ENCODE measurements at places on chromosomes 2 and 18. TPM values are rescaled to one million over a fixed set of nuclear protein-coding genes. Genes with fewer than 3 reads are reported as not detected.

DNA sequence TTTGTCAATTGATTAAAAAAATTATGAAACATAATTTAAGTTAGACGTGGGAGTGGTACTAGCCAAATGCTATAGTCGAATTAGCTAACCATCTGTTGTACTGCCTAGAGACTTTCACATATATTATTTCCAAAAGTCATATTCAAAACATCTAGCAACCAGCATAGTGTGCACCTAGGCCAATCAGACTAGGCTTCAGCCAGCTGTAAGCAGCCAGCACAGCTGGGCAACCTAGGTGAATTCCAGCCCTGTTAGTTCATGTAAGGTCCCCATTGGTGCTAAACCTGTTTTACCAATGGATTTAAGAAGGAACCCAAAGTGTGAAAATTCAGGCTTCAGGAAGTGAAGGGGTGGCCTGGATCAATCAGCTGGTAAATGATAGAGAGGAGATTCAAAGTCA is 144.3 kb downstream of the BCL2 start:
- no peak for DNase-seq
- H3K36me3 ChIP-seq: no peaks in the 10 kb centered on the region
- H3K4me3 ChIP-seq: no peak overlapping the region
- peaks cover 12% of the 10 kb centered on the region for H3K27me3 ChIP-seq
- no peak overlapping the region for H3K27ac ChIP-seq

DNA sequence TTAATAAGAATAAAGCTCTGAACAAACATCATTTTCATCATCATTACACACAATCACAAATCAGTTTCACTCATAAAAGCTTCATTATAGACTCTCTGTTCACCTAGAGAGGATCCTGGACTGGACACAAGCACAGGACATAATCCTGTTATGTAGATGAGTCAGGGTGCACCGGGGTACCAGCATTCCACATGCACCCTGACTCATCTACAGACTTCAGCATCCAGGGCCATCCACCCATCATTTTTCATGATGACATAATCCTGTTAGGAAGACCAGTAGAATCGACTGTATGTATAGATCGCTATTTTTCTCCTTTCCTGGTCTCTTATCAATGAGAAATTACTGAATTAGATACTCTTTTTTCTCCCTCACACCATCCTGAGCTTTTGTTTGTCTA is 73.7 kb upstream of the PIK3C3 start:
- H3K4me1 ChIP-seq: no peaks in the 10 kb centered on the region
- H3K36me3 ChIP-seq: no peaks in the 10 kb centered on the region
- H3K27ac ChIP-seq: no peak overlapping the region
- H3K4me3 ChIP-seq: no peak overlapping the region
- no peaks in the 10 kb centered on the region for H3K27me3 ChIP-seq

Gene HS6ST1
- total RNA-seq: 93.0 TPM

Gene CFAP221
- total RNA-seq: 7.1 TPM

GRCh38 chr2:218478544-218478943 is 59.6 kb downstream of the VIL1 start:
- no peak for DNase-seq
- H3K27ac ChIP-seq: no peak overlapping the region
- no peaks in the 10 kb centered on the region for H3K27me3 ChIP-seq
- H3K4me3 ChIP-seq: no peak overlapping the region
- H3K36me3 ChIP-seq: peaks cover 75% of the 10 kb centered on the region

- H3K4me3 ChIP-seq: no peak overlapping the region
- H3K4me1 ChIP-seq: no peaks in the 10 kb centered on the region
- H3K27me3 ChIP-seq: no peaks in the 10 kb centered on the region
- H3K36me3 ChIP-seq: no peaks in the 10 kb centered on the region
- H3K27ac ChIP-seq: no peak overlapping the region
Observed at GRCh38 chr2:241967467-241968144, 98.1 kb downstream of the RTP5 start.

Gene ING5
- 53.1 TPM for total RNA-seq

DNA sequence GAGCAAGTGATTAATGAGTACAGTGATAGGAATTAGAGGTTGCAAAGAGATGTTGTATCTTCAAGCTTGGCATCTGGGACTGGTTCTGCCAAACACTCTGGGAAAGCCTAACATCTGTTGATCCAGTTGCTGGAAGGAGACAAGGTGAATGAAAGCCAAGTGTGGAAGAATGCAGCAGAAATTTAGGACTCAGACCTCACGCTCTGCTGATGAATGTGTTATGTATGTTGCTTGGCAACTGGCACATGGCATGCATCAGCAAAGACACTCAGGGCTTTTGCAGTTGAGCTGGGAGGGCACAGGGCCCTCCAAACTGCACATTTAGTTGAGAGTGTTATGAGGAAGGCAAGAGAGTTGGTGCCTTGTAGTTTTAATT is 105.5 kb downstream of the COLEC12 start:
- no peak overlapping the region for H3K4me3 ChIP-seq
- DNase-seq: no peak
- H3K27me3 ChIP-seq: no peaks in the 10 kb centered on the region
- no peaks in the 10 kb centered on the region for H3K4me1 ChIP-seq
- H3K27ac ChIP-seq: peak overlapping the region; percentile 85
- peaks cover 57% of the 10 kb centered on the region for H3K36me3 ChIP-seq

DNA sequence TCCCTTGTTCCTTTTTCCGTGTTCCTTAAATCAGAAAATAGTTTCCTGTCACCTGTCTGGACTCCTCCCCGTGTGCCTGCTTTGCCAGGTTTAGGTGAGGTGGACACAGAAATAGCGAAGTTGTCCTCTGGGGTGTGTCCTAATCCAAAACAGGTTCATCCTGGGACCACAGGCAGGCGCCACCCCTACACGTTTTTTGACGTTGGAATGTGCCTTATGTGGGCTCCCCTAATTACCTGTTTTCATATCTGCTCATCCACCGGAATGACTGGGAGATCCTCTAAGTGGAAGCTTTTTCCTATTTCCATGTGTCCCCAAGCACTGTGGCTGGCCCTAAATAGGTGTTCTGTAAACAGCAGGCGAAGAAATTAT is 49.0 kb upstream of the PAIP2B start:
- peak overlapping the region; percentile 83 for H3K4me3 ChIP-seq
- H3K27me3 ChIP-seq: peaks cover 26% of the 10 kb centered on the region
- H3K4me1 ChIP-seq: no peaks in the 10 kb centered on the region
- no peaks in the 10 kb centered on the region for H3K36me3 ChIP-seq
- H3K27ac ChIP-seq: no peak overlapping the region

Gene DSG4
- total RNA-seq: not detected

- H3K4me3 ChIP-seq: no peak overlapping the region
- H3K27me3 ChIP-seq: no peaks in the 10 kb centered on the region
- peaks cover 62% of the 10 kb centered on the region for H3K36me3 ChIP-seq
- peaks cover 11% of the 10 kb centered on the region for H3K4me1 ChIP-seq
- H3K27ac ChIP-seq: no peak overlapping the region
- no peak for DNase-seq
Observed at GRCh38 chr18:28032177-28032576, 144.8 kb downstream of the CDH2 start.

Gene IL18R1
- 9.2 TPM for total RNA-seq

- H3K27me3 ChIP-seq: peaks cover 100% of the 10 kb centered on the region
- DNase-seq: peak; percentile 87
- H3K27ac ChIP-seq: no peak within 1 kb of the TSS
- no peaks in the 10 kb centered on the region for H3K36me3 ChIP-seq
- H3K4me3 ChIP-seq: peak within 1 kb of the TSS; percentile 46
Observed at GRCh38 chr2:181680055-181680936, at the start of gene NEUROD1. NEUROD1 (minus strand) TSS chr2:181680517; CDS start chr2:181678860, 1,657 bp downstream.

GRCh38 chr18:14921547-14921946 is 173.6 kb downstream of the ANKRD30B start:
- no peak overlapping the region for H3K27ac ChIP-seq
- no peak overlapping the region for H3K4me3 ChIP-seq
- H3K27me3 ChIP-seq: no peaks in the 10 kb centered on the region

Gene CACNB4
- total RNA-seq: 0.59 TPM

Gene REG3G
- not detected for total RNA-seq

DNA sequence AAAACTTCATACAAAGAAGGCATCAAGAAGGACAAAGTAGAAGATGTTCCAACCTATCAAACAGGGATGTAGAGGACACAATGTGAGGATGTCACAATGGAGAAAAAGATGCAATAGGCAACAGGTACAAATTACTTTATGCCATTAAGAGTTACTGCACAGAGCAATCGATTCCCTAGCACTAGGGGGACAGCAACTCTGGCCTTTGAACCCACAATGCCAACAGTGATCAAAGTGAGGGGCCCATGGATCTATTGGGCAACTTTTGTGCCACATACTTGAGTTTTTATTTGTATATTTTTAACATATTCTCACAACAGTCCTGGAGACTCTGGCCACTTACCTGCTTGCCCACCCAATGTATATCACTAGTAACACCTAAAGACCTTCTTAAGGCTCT is 220.2 kb downstream of the HNMT start:
- no peaks in the 10 kb centered on the region for H3K36me3 ChIP-seq
- no peak overlapping the region for H3K4me3 ChIP-seq
- no peak overlapping the region for H3K27ac ChIP-seq
- no peak for DNase-seq

GRCh38 chr2:7860693-7861092 is 821.2 kb upstream of the ID2 start:
- H3K4me3 ChIP-seq: no peak overlapping the region
- no peaks in the 10 kb centered on the region for H3K4me1 ChIP-seq
- no peak overlapping the region for H3K27ac ChIP-seq
- peak; percentile 26 for DNase-seq
- no peaks in the 10 kb centered on the region for H3K27me3 ChIP-seq

Gene MC4R
- total RNA-seq: not detected

Gene TUBB8B
- not detected for total RNA-seq

DNA sequence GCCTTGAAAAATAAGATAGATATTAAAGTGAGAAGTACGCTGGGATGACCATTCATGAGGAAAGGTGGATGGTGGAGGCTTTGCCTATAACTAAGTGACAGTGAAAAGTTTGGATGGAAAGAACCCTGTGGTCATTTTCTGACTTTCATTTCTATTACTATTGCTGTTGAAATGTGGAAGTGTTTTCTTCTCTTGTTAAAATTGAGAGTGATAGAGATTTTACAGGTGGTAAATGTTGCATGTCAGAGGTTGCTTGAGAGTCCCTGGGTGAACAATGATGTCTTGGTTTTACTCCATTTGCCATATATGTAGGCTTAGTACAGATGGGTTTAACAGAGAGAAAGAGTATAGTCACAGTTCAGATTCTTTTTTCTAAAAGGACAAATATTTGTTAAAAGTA is 18.4 kb downstream of the NCOA1 start:
- DNase-seq: no peak
- no peaks in the 10 kb centered on the region for H3K36me3 ChIP-seq
- no peak overlapping the region for H3K4me3 ChIP-seq
- peaks cover 30% of the 10 kb centered on the region for H3K27me3 ChIP-seq
- no peak overlapping the region for H3K27ac ChIP-seq
- H3K4me1 ChIP-seq: no peaks in the 10 kb centered on the region

Gene TMEM200C
- 4.8 TPM for total RNA-seq

- no peak for DNase-seq
- peaks cover 57% of the 10 kb centered on the region for H3K36me3 ChIP-seq
- no peak overlapping the region for H3K4me3 ChIP-seq
- H3K4me1 ChIP-seq: no peaks in the 10 kb centered on the region
- H3K27me3 ChIP-seq: no peaks in the 10 kb centered on the region
Observed at GRCh38 chr2:203404996-203405395, 76.8 kb downstream of the ABI2 start.

- H3K27me3 ChIP-seq: no peaks in the 10 kb centered on the region
- H3K27ac ChIP-seq: no peak overlapping the region
- H3K4me1 ChIP-seq: no peaks in the 10 kb centered on the region
- H3K36me3 ChIP-seq: no peaks in the 10 kb centered on the region
- H3K4me3 ChIP-seq: no peak overlapping the region
Observed at GRCh38 chr2:100783987-100784386, 36.0 kb upstream of the NPAS2 start.

GRCh38 chr2:133814890-133815289 is 246.6 kb upstream of the NCKAP5 start:
- H3K4me3 ChIP-seq: no peak overlapping the region
- H3K27ac ChIP-seq: no peak overlapping the region
- DNase-seq: no peak
- H3K36me3 ChIP-seq: no peaks in the 10 kb centered on the region
- peaks cover 27% of the 10 kb centered on the region for H3K27me3 ChIP-seq

Gene ALLC
- total RNA-seq: not detected

DNA sequence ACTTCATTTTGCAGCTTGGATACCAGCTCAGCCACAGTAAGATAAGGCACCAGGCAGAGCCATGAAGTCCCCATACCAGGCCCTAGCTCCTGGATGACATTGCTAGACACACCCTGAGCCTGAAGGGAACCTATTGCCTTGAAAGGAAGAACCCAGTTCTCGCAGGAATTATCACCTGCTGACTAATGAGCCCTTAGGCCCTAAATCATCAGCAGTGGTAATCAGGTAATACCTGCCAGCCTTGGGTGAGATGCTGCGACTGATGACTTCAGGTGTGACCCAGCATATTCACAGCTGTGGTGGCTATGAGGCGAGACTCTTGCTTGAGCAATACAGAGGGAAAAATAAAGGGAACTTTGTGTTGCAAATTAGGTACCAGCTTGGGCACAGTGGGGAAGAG is 24.9 kb downstream of the CLK1 start:
- H3K27ac ChIP-seq: no peak overlapping the region
- DNase-seq: peak; percentile 65
- no peaks in the 10 kb centered on the region for H3K36me3 ChIP-seq
- H3K27me3 ChIP-seq: no peaks in the 10 kb centered on the region
- H3K4me3 ChIP-seq: no peak overlapping the region
- H3K4me1 ChIP-seq: no peaks in the 10 kb centered on the region

DNA sequence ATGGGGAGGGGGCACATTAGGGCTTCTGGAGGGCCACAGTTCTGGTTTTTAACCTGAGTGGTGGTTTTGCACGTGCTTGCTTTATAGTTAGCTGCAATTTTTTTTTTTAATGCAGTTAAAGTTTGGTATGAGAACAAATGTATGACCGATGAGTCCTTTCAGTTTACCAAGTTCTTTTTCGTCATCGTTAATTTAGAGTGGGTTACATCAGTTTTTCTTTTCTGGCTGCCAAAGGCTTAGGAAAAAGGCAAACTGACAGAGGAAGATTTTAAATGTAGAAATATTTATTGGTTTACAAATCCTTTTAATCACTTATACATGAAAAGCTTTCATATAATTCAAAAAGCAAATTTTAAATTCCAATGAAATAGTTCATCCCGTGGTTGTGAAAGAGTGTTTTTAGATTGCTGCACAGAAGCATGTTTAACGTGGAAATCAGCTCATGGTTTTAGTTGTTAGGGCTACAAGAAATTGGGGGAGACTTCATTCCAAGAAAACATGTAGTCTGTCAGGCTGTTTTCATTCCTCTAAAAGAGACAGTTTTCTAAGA is 82.9 kb downstream of the MSH2 start:
- no peak overlapping the region for H3K4me3 ChIP-seq
- H3K27ac ChIP-seq: no peak overlapping the region
- H3K27me3 ChIP-seq: no peaks in the 10 kb centered on the region
- no peak for DNase-seq
- H3K4me1 ChIP-seq: no peaks in the 10 kb centered on the region
- peaks cover 71% of the 10 kb centered on the region for H3K36me3 ChIP-seq

GRCh38 chr2:164287056-164287455 is 334.2 kb downstream of the GRB14 start:
- H3K27ac ChIP-seq: no peak overlapping the region
- H3K4me3 ChIP-seq: no peak overlapping the region
- no peak for DNase-seq
- H3K27me3 ChIP-seq: no peaks in the 10 kb centered on the region

Gene GMCL1
- 19.6 TPM for total RNA-seq

Gene FSIP2
- 6.7 TPM for total RNA-seq
